ENCODE measurements at places on chromosomes 1 and 21. TPM values are rescaled to one million over a fixed set of nuclear protein-coding genes. Genes with fewer than 3 reads are reported as not detected.

The BRDT gene
- not detected for total RNA-seq

The PLA2G2F gene
- total RNA-seq: not detected

The AXDND1 gene
- not detected for total RNA-seq

The PALMD gene
- total RNA-seq: 17.1 TPM

The TNFSF4 gene
- 0.58 TPM for total RNA-seq

The TSPAN1 gene
- total RNA-seq: 7.7 TPM

The VCAM1 gene
- total RNA-seq: 8.9 TPM

The KCNK1 gene
- 1.1 TPM for total RNA-seq

The DMRTA2 gene
- not detected for total RNA-seq

The COPA gene
- total RNA-seq: 94.8 TPM

The PCBP3 gene
- 0.83 TPM for total RNA-seq

The TAS1R3 gene
- 0.30 TPM for total RNA-seq

The HSPB7 gene
- 1.2 TPM for total RNA-seq

The KRTAP12-2 gene
- not detected for total RNA-seq

The LCE2B gene
- total RNA-seq: not detected

The TMEM81 gene
- 2.2 TPM for total RNA-seq

The OLFML3 gene
- 3.7 TPM for total RNA-seq

The MYCL gene
- 14.7 TPM for total RNA-seq

The PLA2G4A gene
- 0.63 TPM for total RNA-seq

The RCAN1 gene
- 32.6 TPM for total RNA-seq

The GRHL3 gene
- 0.40 TPM for total RNA-seq

The SPRTN gene
- 7.0 TPM for total RNA-seq

The HMGCS2 gene
- 867 TPM for total RNA-seq

The OR2L8 gene
- not detected for total RNA-seq

The GCSAML gene
- not detected for total RNA-seq

The DIP2A gene
- 15.2 TPM for total RNA-seq

The ARHGAP30 gene
- 4.0 TPM for total RNA-seq

The SEMA4A gene
- total RNA-seq: 0.88 TPM

The FNDC10 gene
- 0.58 TPM for total RNA-seq

The EPHA10 gene
- 0.03 TPM for total RNA-seq

The CCDC27 gene
- total RNA-seq: not detected

The POU3F1 gene
- total RNA-seq: 0.08 TPM

The ETV3L gene
- total RNA-seq: not detected

The RNF223 gene
- total RNA-seq: not detected

The CALML6 gene
- 1.4 TPM for total RNA-seq

The ACTN2 gene
- total RNA-seq: not detected
